Activated CD8-positive, alpha-beta T cell treated with anti-CD3 and anti-CD28 coated beads, Interleukin-2, amount 10 ng/mL, durations not matched to agents 7 days and 5 days (primary cell): ENCODE measurements at places on chromosomes 13 and 19. TPM values are rescaled to one million over a fixed set of nuclear protein-coding genes. Genes with fewer than 3 reads are reported as not detected.
A peak's percentile ranks its signal among the peaks of the same experiment; 100 is the strongest.

GRCh38 chr19:2488405-2488941 is 12.5 kb downstream of the GADD45B start:
- H3K27me3 ChIP-seq, result peaks cover 37% of the 10 kb centered on the region
- peaks cover 28% of the 10 kb centered on the region for H3K4me1 ChIP-seq
- no peak overlapping the region for H3K4me3 ChIP-seq

- no peak overlapping the region for H3K27ac ChIP-seq
- peaks cover 4% of the 10 kb centered on the region for H3K27me3 ChIP-seq
These were observed 162.0 kb downstream of the ITGBL1 start for GRCh38 chr13:101614491-101614890.

GRCh38 chr13:114087430-114087829 is 45.0 kb downstream of the RASA3 start:
- no peak overlapping the region for H3K4me3 ChIP-seq
- H3K27ac ChIP-seq, result no peak overlapping the region
- H3K27me3 ChIP-seq, result no peaks in the 10 kb centered on the region

DNA sequence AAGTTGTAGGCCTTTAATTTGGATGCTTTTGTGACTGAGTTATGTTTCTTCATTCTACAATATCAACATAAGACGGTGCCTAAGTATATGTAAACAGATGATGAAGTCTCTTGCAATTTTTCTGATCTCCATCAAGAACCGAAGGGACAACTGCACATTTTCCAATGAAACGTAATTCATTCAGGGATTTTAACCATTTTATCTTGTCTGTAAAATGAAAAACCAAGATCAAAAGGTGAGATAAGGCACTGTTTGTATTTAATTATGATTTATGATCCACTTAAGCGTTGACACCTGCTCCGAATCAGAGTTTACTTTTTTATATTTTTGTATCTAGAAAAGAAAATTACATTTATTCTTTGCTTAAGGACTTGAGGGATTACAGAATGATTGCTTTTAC is 556.8 kb upstream of the ARGLU1 start:
- no peaks in the 10 kb centered on the region for H3K27me3 ChIP-seq
- no peak overlapping the region for H3K4me3 ChIP-seq
- H3K4me1 ChIP-seq, result no peaks in the 10 kb centered on the region
- no peaks in the 10 kb centered on the region for H3K36me3 ChIP-seq

GRCh38 chr19:45608948-45609347 is 6.9 kb upstream of the GPR4 start:
- no peaks in the 10 kb centered on the region for H3K27me3 ChIP-seq
- no peak for DNase-seq
- peak overlapping the region; percentile 37 for H3K27ac ChIP-seq
- peaks cover 15% of the 10 kb centered on the region for H3K4me1 ChIP-seq
- H3K4me3 ChIP-seq, result no peak overlapping the region
- H3K36me3 ChIP-seq, result peaks cover 35% of the 10 kb centered on the region

- peaks cover 13% of the 10 kb centered on the region for H3K36me3 ChIP-seq
- peak overlapping the region; percentile 93 for H3K27ac ChIP-seq
These were observed 737 bp downstream of the XRCC1 start for GRCh38 chr19:43574424-43575155.

DNA sequence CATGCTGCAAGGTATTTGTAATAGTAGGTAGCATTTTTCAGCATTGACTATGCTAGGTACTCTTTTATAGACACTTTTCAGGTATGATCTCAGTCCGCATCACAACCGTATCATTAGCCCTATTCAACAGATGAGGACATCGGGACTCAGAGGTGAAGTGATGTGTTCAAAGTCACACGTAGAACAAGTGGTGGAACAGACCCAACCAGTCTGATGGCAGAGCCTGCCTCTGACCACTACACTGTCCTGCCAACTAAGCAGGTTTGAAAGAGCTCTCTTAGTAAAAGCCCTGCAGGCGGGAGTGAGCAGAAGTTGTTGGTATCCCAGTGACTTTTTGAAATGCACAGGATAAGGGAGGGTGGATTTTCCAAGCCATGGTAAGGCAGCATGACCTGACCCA is 20.2 kb downstream of the PAF1 start:
- H3K27me3 ChIP-seq, result no peaks in the 10 kb centered on the region
- H3K4me1 ChIP-seq, result no peaks in the 10 kb centered on the region
- DNase-seq, result no peak
- no peak overlapping the region for H3K27ac ChIP-seq
- H3K36me3 ChIP-seq, result peaks cover 23% of the 10 kb centered on the region

FXYD1 gene
- total RNA-seq, result 1.4 TPM

NOVA2 gene
- not detected for total RNA-seq

KLK6 gene
- not detected for total RNA-seq

COL5A3 gene
- total RNA-seq, result 0.18 TPM

KLK11 gene
- total RNA-seq, result not detected

TBXA2R gene
- total RNA-seq, result 2.6 TPM
